ENCODE measurements at places on chromosomes 4 and X.
A peak's percentile ranks its signal among the peaks of the same experiment; 100 is the strongest.

DNA sequence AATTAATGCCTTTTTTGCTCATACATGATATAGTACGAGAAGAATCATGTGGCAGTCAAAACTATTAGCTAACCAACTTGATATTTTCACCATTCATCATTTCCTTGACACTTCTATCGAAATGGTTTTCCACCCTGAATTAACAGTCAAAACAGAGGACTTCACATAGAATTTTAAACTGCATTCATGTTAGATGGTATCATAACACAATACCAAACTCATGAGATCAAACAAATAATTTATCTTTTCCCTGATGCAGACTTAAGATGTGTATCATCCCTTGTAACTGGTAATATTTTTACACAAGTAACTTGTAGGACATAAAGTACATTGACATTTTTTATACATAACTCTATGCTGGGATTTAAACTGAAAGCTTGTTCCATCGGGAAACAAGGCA is 18.2 kb upstream of the ANTXR2 start:
- no peak overlapping the region for H3K27ac ChIP-seq
- no peaks in the 10 kb centered on the region for H3K27me3 ChIP-seq
- no peak for DNase-seq
- no peaks in the 10 kb centered on the region for H3K4me1 ChIP-seq
- H3K36me3 ChIP-seq = no peaks in the 10 kb centered on the region

GRCh38 chr4:48645225-48645794 is 134.8 kb downstream of the FRYL start:
- no peaks in the 10 kb centered on the region for H3K27me3 ChIP-seq
- no peak overlapping the region for H3K4me3 ChIP-seq
- H3K36me3 ChIP-seq = no peaks in the 10 kb centered on the region
- no peak for DNase-seq
- peaks cover 2% of the 10 kb centered on the region for H3K4me1 ChIP-seq

DNA sequence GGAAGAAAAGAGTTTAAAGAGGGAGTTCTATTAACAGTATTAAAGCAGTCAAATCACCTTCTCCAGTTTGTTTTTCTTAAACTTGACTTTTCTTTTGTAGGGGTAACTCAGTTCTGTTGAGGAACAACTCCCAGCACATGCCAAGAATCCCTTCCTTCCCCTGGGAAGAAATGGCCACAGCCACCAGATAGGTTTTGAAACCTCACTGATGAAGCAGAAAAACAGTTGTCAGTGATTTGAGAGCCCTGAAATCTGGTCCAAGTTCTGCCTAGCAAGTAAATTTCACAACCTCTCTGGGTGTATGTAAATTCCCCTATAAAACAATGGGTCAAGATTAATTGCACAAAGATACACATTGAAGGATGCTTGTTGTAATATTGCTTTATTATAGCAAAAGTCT is 167.1 kb downstream of the DHX15 start:
- H3K4me1 ChIP-seq = no peaks in the 10 kb centered on the region
- no peak overlapping the region for H3K27ac ChIP-seq
- DNase-seq = no peak
- peaks cover 2% of the 10 kb centered on the region for H3K27me3 ChIP-seq
- H3K36me3 ChIP-seq = no peaks in the 10 kb centered on the region
- no peak overlapping the region for H3K4me3 ChIP-seq

DNA sequence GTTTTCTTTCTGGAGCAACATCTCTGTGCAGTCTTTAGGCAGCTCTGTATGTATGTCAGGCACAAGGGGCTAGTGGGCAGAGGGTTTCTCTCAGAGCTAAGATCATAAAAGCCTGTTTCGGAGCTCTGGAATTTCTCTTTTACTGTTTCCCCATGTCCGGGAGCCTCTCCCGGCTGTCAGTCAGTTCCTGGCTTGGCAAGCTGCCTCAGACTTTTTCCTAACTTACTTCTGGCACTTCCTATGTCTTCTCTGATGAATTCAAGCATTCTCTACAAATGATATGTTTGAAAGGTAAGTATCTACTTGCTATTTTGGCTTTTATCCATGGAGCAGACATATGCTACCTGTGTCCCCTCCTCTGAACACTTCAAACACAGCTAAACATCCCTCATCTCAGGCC is 129.3 kb upstream of the PGRMC2 start:
- no peaks in the 10 kb centered on the region for H3K4me1 ChIP-seq
- no peak overlapping the region for H3K27ac ChIP-seq
- no peak for DNase-seq
- no peaks in the 10 kb centered on the region for H3K36me3 ChIP-seq
- H3K4me3 ChIP-seq = no peak overlapping the region

DNA sequence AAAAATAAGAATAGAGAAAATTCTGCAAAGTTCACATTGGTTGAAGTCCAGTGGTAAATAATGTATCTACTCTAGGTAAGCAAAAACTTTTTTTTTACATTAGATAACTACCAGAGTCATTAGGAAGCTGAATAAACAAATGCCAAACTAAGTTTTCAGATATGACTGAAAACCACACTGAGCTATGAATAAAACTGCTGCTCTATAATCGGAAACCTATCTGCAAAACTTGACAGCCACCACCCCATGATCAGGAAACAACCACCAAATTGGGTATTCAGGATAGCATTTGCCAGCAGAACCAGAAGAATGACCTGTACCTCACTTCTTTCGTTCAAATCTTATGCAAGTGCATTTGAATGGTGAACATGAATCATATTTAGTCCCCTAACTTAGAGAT is 173.0 kb upstream of the TET2 start:
- no peak for DNase-seq
- H3K36me3 ChIP-seq = no peaks in the 10 kb centered on the region
- H3K27ac ChIP-seq = no peak overlapping the region
- no peak overlapping the region for H3K4me3 ChIP-seq

GRCh38 chrX:2412131-2412530 is 88.6 kb downstream of the DHRSX start:
- no peak for DNase-seq
- H3K36me3 ChIP-seq = peaks cover 16% of the 10 kb centered on the region
- H3K27me3 ChIP-seq = no peaks in the 10 kb centered on the region
- H3K4me3 ChIP-seq = no peak overlapping the region
- no peak overlapping the region for H3K27ac ChIP-seq

DNA sequence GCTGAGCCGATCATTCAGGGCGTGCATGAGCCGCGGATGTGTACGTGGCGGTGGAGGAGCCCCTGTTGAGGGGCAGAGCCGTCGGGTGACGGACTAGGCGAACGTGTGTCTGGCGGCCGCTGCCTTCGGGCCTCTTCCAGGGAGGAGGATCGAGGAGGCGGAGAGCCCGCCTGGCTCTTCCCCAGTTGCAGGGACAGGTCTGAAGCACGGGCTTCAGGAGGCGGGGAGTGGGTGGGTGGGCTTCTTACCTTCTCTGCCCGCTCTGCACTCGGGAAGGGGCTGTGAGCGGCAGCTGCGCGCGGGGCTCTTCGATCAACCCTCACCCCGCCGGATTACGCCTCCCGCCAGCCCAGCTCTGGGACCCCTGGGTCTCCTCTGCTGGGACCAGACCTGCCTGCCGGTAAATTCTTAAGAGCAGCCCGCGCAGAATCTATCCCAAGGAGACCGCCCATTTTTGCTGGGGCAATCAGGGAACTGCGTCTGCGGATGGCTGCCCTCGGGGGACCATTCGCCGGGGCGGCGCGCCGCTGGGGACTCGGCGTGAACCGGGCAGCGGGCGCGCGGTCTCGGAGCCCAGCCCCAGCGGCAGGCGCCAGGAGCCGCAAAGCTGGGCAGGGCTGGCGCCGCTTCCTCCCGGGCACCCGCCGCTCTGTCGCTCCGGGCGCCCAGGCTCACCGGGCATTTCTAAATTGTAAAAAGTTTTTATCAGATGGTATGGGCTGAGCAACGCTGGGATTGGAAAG is 4.9 kb downstream of the PLAC8 start:
- no peaks in the 10 kb centered on the region for H3K27me3 ChIP-seq
- DNase-seq = peak; percentile 20
- peaks cover 20% of the 10 kb centered on the region for H3K4me1 ChIP-seq
- H3K36me3 ChIP-seq = no peaks in the 10 kb centered on the region

DNA sequence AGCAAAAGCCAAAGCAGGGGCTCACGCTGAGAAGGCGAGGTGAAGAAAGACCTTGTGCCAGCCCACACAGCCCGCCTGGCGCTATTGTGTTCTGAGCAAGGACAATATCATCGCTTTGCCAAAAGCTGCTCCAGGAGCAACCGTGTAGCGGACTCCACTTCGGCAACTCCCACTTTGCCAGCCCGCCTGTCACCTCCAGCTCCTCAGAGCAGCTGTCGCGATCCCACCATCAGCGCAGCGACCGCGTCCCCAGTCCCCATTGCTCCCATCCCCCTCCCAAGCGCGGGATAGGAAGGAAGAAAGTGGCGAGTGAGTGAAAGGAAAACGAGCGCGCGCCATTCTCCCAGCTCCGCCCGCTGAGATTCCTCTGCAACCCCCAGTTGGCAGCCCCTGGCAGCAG is 759 bp downstream of the ZC4H2 start:
- H3K36me3 ChIP-seq = no peaks in the 10 kb centered on the region
- no peaks in the 10 kb centered on the region for H3K27me3 ChIP-seq
- peak overlapping the region; percentile 71 for H3K4me3 ChIP-seq
- peaks cover 2% of the 10 kb centered on the region for H3K4me1 ChIP-seq
- peak; percentile 2 for DNase-seq

DNA sequence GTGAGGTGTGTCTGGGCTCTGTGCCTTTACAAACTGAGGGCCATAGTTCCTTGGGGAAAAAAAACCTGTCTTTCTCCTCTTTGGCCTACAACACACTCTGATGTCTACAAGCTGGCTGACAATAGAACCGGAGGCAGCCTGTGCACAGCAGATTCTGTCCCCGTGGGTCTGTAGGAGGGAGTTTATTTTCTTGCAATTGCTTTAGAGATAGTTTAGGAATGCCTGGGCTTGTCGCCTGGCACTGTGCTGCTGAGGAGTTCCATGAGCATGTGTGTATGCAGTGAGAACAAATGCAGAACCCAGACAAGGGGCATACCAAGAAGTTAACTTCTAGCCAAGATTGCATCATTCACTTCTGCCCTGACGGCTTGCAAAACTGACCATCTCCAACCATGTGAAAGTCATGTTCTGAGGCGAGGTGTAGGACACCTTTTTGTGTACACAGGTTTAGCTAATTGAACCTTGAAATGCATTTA is 54.1 kb downstream of the CCNI start:
- no peaks in the 10 kb centered on the region for H3K27me3 ChIP-seq
- no peak for DNase-seq
- no peak overlapping the region for H3K4me3 ChIP-seq
- peaks cover 10% of the 10 kb centered on the region for H3K36me3 ChIP-seq
- H3K4me1 ChIP-seq = no peaks in the 10 kb centered on the region
- H3K27ac ChIP-seq = no peak overlapping the region

- no peak overlapping the region for H3K4me3 ChIP-seq
- no peak for DNase-seq
- H3K4me1 ChIP-seq = no peaks in the 10 kb centered on the region
- H3K27ac ChIP-seq = no peak overlapping the region
- H3K27me3 ChIP-seq = no peaks in the 10 kb centered on the region
- H3K36me3 ChIP-seq = peaks cover 4% of the 10 kb centered on the region
Measured at GRCh38 chr4:1344696-1345095, 2.3 kb upstream of the UVSSA start.

- no peak overlapping the region for H3K4me3 ChIP-seq
- no peak for DNase-seq
- H3K27me3 ChIP-seq = no peaks in the 10 kb centered on the region
- H3K4me1 ChIP-seq = no peaks in the 10 kb centered on the region
Measured at GRCh38 chr4:20367446-20367845, 115.7 kb downstream of the SLIT2 start.

- H3K27ac ChIP-seq = no peak overlapping the region
- peak overlapping the region; percentile 74 for H3K4me3 ChIP-seq
- DNase-seq = no peak
- peaks cover 31% of the 10 kb centered on the region for H3K4me1 ChIP-seq
- no peaks in the 10 kb centered on the region for H3K36me3 ChIP-seq
- H3K27me3 ChIP-seq = peaks cover 5% of the 10 kb centered on the region
Measured at GRCh38 chrX:373641-374471, 12.9 kb downstream of the PPP2R3B start.

GRCh38 chrX:134847133-134847532 is 143.7 kb upstream of the SMIM10 start:
- DNase-seq = no peak
- no peaks in the 10 kb centered on the region for H3K27me3 ChIP-seq
- H3K36me3 ChIP-seq = no peaks in the 10 kb centered on the region
- no peaks in the 10 kb centered on the region for H3K4me1 ChIP-seq

DNA sequence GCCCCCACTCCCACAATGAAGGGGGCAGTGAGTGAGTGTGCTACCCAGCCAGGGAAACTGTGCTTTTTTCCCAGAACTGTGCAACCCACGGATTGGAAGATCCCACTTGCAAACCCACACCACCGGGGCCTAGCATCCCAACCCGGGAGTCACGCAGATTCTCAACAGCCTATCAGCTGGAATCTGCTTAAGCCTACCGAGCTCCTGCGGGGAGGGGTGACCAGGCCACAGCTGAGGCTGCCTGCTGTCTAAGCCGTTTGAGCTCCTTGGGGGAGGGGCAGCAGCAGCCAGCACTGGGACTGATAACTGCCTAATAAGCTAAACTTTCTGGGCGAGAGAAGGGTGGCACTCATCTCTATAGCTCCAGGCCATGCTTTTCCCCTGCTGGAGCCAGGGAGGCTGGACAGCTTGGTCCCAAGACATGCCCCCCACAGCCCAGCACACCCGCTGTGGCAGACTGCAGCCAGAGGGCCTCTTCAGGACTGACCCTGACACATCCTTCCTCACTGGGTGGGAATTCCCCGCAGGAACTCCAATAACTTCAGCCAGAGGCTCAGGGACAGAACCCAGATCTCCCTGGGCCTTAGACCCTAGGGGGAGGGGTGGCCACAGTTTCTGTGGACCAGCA is 161.3 kb upstream of the MAGEB18 start:
- H3K4me1 ChIP-seq = no peaks in the 10 kb centered on the region
- H3K27me3 ChIP-seq = no peaks in the 10 kb centered on the region
- no peak overlapping the region for H3K27ac ChIP-seq

DNA sequence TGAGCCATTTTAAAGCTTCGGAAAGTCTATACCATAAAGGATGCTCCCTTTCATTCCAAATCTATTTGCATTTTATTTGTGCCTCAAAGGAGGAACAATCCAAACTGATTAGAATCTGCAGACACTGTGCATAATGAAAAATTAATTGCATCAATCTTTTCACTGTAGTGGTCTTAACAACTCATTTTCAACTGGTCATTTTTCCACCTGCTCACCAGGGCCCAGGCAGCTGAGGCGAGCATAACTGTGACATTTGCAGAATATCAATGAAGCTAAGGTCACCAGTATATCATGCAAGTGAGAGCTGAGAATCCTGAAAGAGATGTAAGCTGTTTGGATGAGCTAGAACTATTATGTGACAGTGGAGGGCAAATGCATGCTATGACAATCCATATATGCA is 387.3 kb upstream of the TECRL start:
- no peak overlapping the region for H3K4me3 ChIP-seq
- no peak overlapping the region for H3K27ac ChIP-seq
- no peaks in the 10 kb centered on the region for H3K27me3 ChIP-seq
- no peak for DNase-seq

- DNase-seq = no peak
- no peaks in the 10 kb centered on the region for H3K4me1 ChIP-seq
- no peaks in the 10 kb centered on the region for H3K36me3 ChIP-seq
- H3K27ac ChIP-seq = no peak overlapping the region
Measured at GRCh38 chr4:183171484-183172267, 72.6 kb downstream of the WWC2 start.

- H3K4me3 ChIP-seq = no peak overlapping the region
- no peak overlapping the region for H3K27ac ChIP-seq
- no peaks in the 10 kb centered on the region for H3K4me1 ChIP-seq
- no peak for DNase-seq
- H3K36me3 ChIP-seq = no peaks in the 10 kb centered on the region
Measured at GRCh38 chrX:34521563-34521962, 135.5 kb downstream of the TMEM47 start.

- H3K27ac ChIP-seq = no peak overlapping the region
- DNase-seq = no peak
- peaks cover 6% of the 10 kb centered on the region for H3K4me1 ChIP-seq
- peaks cover 3% of the 10 kb centered on the region for H3K27me3 ChIP-seq
- peak overlapping the region; percentile 20 for H3K4me3 ChIP-seq
- no peaks in the 10 kb centered on the region for H3K36me3 ChIP-seq
Measured at GRCh38 chrX:69616457-69617203, 717 bp downstream of the EDA start.
